ENCODE measurements at places on chromosomes 4 and X. TPM values are rescaled to one million over a fixed set of nuclear protein-coding genes. Genes with fewer than 3 reads are reported as not detected.

GRCh38 chr4:148057516-148057915 is 325.6 kb downstream of the ARHGAP10 start:
- H3K27ac ChIP-seq: peak overlapping the region; percentile 42
- DNase-seq: no peak
- H3K4me3 ChIP-seq: no peak overlapping the region
- peaks cover 93% of the 10 kb centered on the region for H3K4me1 ChIP-seq
- H3K27me3 ChIP-seq: no peaks in the 10 kb centered on the region

GRCh38 chr4:134243742-134244713 is 42.4 kb upstream of the PABPC4L start:
- no peaks in the 10 kb centered on the region for H3K27me3 ChIP-seq
- no peaks in the 10 kb centered on the region for H3K4me1 ChIP-seq
- no peak overlapping the region for H3K4me3 ChIP-seq
- DNase-seq: no peak
- H3K27ac ChIP-seq: no peak overlapping the region
- H3K36me3 ChIP-seq: no peaks in the 10 kb centered on the region

Gene CTAG1B
- not detected for total RNA-seq

Gene EMD
- total RNA-seq: 41.5 TPM

Data from right atrium auricular region (tissue), 2 donors.